ENCODE measurements at places on chromosomes 12 and 14.

DNA sequence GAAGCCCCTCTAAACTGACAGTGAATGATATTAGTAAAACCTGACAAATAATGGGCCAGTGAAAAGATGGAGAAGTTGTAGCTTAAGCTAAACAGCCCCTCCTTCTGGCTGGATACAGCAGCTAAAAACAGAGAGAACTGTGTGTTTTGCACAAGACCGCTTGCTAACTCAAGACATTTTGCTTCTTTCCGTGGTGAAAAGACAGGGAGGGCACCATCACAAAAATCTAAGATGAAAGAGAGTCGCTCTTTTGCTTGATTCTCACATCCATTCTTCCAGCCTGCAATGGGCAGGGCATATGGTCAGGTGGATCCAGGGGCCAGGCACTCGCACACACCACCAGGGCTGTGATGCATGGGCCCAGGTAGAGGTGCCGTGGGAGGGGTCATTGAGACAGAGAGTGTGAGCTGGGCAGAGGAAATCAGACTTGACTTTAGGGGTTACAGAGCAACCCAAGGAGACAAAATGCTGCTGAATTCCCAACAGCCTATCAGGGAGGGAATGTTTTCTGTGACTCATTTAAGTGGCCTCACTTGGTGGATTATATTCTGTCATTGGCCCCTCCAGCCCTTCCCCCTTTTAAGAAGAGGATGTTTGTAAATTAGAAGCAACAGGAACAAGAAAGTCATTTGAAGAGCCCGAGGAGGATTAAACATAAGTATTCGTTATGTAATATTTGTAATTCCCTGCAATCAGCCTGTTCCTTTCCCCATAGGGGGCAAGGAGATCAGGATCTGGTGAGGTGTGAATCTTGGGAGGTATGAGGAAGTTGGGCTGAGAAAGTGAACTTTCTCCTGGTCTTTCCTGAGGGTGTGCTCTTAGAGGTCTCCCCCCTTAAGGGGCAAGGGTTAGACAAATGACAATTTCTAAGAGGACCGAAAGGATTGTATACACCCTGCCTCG is 12.3 kb downstream of the EMP1 start:
- DNase-seq = no peak

DNA sequence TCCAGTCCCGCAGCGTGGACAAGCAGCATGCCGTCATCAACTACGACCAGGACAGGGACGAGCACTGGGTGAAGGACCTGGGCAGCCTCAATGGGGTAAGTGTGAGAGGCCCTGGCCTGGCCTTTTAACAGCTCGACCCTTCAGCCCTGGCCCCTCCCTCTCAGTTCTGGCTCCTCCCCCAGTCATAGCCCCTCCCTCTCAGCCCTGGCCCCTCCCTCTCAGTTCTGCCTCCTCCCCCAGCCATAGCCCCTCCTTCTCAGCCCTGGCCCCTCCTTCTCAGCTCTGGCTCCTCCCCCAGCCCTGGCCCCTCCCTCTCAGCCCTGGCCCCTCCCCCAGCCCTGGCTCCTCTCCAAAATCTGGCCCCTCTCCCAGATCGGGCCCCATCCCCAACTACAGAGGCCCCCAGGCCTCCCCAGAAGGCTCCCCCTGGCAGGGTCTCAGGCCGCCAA is 11.2 kb downstream of the CEP170B start:
- DNase-seq = no peak

- DNase-seq = no peak
Measured at GRCh38 chr14:93733231-93733630, 55.1 kb downstream of the PRIMA1 start.

DNA sequence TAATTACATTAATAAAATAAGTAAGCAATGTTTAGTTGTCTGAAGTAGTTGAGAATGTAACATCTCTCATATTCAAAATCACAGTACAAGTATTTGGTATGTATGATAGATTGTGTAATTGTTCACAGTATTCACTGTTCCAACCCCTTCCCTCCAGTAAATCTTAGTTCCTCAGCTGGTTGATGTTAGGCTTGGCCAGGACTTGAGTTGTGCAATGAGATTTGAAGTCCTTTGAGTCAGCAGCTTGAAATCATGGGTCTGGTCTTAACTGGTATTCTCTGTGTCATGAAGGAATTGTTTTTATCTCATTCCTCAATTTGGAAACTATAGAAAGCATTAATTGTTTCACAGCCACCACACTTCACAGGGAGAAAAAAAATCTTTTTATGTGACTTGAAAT is 477.1 kb downstream of the FSCB start:
- no peak for DNase-seq

- no peak for DNase-seq
Measured at GRCh38 chr14:27410981-27411380, 813.1 kb upstream of the NOVA1 start.

DNA sequence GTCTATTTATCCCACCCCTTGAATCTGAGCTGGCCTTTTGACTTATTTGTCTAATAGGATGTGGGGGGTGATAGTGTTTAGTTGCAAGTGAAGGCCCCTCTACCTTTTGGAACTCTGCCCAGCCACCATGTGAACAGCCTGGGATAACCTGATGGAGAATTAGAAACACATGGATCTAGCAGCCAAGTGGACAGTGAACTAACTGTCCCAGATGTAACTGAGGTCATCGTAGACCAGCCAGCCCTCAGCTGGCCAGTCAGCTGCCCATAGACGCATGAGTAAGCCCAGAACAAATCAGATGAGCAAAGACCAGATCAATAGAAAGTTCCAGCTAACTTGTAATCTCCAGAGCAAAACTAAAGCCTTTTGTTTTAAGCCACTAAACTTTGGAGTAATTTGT is 19.0 kb downstream of the KLRB1 start:
- DNase-seq = no peak

- no peak for DNase-seq
Measured at GRCh38 chr12:34219046-34219770, 196.9 kb downstream of the ALG10 start.

GRCh38 chr12:125189015-125189414 is 123.8 kb downstream of the AACS start:
- DNase-seq = no peak

- DNase-seq = no peak
Measured at GRCh38 chr14:74836251-74836960, 39.5 kb downstream of the PROX2 start.

DNA sequence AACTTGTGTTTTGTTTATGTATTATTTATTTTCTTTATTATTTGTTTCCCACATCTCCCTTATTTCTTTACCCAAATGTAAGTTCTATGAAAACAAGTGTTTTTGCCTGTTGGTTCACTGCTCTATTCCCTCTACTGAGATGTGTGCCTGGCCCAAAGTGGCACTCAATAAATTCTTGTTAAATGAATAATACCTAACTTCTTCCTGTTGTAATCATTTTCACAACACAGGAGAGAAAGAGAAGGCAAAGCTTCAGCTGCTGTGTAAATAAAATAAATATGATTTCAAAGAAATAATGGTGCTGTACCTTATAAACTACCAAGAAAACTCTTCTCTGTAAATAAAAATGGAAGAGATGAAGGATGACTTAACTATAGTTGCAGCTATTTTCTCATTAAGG is 116.2 kb downstream of the TRHDE start:
- DNase-seq = no peak

DNA sequence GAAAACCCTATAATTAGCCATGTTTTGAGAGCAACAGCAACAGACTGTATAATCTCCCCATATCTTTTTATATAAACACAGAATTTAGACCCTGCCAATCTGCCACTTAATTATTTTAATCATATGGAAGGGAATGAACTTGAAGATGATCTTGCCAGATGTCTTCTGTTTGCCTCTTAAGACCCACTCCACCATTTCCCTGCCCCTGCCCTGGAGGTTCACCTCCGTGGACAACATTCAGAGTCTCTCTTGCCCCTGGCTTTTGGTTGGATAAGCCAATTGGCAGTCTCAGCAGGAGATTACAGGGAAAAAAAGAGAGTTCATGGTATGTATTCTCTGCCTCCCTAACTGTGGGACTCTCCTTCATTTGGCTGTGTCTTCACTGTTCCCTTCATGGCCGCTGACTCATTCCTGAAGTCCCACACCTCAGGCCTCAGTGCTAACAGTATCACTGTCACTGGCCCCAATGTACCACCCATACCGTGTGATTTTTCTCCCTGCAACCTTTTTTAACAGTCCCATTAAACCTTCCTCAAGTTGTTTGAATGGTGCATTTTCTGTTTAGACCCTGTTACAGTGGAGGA is 184.8 kb downstream of the PIK3C2G start:
- no peak for DNase-seq

- peak; percentile 15 for DNase-seq
Measured at GRCh38 chr12:39831587-39832315, 212.1 kb upstream of the ABCD2 start.

DNA sequence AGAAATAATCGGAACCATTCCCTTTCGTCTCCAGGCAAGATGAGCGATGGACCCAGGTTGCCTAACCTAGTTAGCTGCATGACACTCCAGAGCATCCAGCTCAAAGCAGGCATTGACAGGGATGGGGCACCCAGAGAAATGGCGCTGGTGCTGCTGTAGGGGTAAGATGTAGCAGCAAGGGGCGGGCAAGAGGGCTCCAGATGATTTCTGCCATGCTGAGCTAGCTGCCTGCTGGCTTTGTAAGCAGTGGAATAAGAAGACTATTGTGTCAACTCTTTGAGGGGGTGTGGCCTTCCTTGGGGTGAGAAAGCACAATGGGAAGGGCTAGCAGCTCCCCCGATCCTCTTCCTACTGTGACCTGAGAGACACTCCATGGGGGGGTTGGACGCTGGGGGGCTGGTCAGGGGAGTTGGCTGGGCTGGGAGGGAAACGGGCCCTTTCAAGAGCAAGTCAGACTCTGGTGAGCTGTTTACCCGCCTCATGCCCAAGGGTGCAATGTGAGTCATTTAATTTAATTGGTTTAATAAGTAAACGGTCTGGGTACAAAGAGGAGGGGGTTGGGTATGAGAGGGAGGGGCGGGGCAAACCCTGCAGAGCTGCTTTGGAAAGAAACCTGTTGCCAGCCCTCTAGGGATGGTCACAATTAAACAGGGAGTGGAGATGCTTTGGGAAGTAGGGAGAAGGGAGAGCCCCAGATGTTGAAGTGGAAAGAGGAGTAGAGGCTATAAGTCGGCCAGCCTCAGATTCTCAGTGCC is 50.5 kb downstream of the B4GALNT3 start:
- DNase-seq = peak; percentile 56

DNA sequence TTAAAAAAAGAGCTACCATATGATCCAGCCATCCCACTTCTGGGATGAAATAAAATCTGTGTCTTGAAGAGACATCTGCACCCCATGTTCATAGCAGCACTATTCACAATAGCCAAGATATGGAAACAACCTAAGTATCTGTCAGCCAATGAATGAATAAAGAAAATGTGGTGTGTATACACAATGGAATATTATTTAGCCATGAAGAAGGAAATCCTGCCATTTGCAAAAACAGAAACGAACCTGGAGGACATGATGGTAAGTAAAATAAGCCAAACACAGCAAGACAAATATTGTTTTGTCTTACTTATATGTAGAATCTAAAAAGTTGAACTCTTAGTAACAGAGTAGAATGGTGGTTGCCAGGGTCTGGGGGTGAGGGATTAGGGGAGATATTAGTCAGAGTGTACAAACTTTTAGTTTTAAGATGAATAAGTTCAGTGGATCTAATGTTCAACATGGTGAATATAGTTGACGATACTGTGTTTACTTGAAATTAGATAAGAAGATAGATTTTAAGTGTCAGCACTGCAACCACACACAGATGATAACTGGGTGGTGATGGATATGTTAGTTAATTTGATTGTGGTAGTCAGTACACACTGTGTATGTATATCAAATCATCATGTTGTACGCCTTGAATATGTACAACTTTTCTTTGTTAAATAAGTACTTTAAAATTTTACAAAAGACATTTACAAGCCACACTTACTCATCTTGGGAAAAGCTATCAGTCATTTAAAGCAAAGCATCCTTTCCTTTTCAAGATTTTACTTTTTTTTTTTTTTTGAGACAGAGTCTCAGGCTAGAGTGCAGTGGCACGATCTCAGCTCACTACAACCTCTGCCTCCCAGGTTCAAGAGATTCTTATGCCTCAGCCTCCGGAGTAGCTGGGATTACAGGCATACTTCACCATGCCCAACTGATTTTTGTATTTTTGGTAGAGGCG is 89.9 kb downstream of the BICD1 start:
- no peak for DNase-seq

- no peak for DNase-seq
Measured at GRCh38 chr12:112374166-112374740, 8.0 kb downstream of the HECTD4 start.

- peak; percentile 70 for DNase-seq
Measured at GRCh38 chr12:14185427-14186192, 179.9 kb upstream of the ATF7IP start.

GRCh38 chr14:23409475-23409874 is 1.4 kb upstream of the MYH6 start:
- DNase-seq = no peak

DNA sequence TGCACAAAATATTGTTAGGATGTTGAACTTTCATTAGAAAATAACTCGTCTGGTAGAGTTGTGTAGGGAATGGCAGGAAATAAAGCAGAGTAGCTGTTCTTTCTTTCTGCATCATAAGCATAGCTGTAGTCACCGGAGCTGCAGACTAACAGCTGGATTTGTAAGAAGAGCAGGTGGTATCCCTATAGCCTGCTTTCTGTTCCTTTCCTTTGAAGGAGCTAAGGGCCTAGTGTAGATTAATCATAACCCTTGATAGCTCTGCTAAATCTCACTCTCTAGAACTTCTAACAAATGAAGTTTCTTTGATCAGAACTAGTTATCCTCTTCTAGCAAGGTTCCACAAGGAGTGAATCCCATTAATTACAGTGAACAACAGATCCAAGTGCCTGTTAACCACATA is 3.5 kb downstream of the LMO3 start:
- DNase-seq = no peak

DNA sequence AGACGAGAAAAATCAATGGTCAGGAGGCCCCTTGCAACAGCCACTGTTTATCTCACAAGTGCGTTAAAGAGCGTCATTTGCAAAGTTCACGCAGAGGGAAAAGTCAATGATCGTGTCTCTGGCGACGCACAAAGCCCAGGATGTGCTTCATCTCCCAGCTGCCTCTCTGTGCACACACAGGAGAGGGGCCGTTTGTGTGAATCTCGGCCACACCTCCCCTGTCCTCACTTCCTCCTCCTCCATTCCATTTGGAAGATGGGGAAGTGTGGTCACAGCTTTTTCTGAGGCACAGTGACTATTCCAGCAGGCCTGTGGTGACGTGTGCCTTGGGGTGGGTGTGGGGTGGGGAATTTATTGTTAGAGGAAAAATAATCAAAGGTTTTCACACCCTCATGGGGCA is 90.4 kb downstream of the RBM19 start:
- no peak for DNase-seq

GRCh38 chr12:67279637-67280036 is 10.5 kb downstream of the CAND1 start:
- DNase-seq = no peak

GRCh38 chr12:104519190-104520019 is 62.7 kb downstream of the CHST11 start:
- no peak for DNase-seq

- no peak for DNase-seq
Measured at GRCh38 chr12:49534731-49535278, 4.0 kb upstream of the KCNH3 start.

- no peak for DNase-seq
Measured at GRCh38 chr12:103102225-103102744, 144.8 kb downstream of the ASCL1 start.

- DNase-seq = no peak
Measured at GRCh38 chr14:62364800-62365280, 602.6 kb downstream of the SNAPC1 start.
